Activated CD4-positive, alpha-beta T cell treated with anti-CD3 and anti-CD28 coated beads, Interleukin-2, amount 50 U/mL, for 1 hour (primary cell): ENCODE measurements at places on chromosomes 2 and 18.

DNA sequence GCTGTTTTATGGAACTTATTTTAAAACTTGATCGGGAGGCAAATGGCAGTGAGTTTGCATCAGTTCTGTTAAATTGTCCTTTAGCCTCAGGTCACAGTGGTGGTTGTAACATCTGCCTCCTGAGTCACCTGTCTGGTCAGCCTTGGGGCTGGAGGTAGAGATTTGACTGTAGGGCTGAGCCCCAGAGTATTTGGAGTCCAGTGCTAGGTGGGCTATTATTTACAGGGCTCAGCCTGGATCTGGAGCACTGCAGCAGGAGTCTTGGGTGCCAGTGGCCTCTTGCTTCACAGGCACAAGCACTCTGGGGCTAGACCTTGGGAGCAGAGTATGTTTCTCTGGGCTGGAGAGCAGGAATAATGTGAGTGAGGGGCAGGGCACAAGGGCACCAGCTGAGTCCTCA is 32.8 kb downstream of the TCF7L1 start:
- DNase-seq = no peak

GRCh38 chr2:69985688-69986087 is 24.3 kb upstream of the ASPRV1 start:
- no peak for DNase-seq

DNA sequence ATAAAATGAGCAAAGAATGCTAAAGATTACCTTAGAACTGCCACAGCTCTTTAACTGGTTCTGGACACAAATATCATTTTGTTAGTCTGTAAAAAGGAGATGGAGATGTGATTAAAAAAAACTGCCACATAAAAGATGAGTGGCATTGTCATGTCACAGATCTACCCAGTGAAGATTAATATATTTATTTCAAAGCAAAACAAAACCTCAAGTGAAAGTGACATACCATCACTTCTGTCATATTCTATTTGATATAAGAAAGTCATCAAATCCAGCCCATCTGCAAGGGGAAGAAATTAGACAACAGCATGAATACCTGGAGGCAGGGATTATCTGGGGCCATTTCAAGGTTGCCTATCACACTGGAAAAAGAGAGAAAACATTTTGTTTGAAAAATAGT is 417.6 kb upstream of the LRRTM4 start:
- DNase-seq = no peak

GRCh38 chr2:227821043-227821942 is 7.7 kb downstream of the CCL20 start:
- DNase-seq = no peak

DNA sequence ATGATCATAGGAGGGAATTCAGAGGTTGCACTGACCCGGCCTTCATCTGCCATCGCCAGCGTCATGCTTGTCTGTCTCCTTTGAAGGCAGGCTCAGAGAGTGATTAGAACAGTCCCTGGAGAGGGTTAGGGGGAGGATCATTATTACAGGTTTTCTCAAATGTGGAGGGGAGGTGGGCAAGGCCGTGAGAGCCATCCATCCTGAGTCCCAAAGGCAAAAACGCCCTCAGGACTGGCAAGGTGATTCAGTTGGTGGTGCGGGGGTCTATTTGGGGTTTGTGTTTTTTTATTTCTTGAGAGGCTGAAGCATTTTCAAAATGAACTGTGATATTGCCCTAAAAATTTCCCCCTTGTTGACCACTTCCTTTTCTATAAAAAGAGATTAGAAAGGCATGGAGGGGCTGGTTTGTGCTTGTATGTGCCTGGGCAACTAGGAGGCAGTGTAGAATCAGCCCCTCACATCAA is 39.3 kb upstream of the GYPC start:
- DNase-seq = no peak

- no peak for DNase-seq
Measured at GRCh38 chr18:59690186-59690982, 6.8 kb downstream of the CCBE1 start.

DNA sequence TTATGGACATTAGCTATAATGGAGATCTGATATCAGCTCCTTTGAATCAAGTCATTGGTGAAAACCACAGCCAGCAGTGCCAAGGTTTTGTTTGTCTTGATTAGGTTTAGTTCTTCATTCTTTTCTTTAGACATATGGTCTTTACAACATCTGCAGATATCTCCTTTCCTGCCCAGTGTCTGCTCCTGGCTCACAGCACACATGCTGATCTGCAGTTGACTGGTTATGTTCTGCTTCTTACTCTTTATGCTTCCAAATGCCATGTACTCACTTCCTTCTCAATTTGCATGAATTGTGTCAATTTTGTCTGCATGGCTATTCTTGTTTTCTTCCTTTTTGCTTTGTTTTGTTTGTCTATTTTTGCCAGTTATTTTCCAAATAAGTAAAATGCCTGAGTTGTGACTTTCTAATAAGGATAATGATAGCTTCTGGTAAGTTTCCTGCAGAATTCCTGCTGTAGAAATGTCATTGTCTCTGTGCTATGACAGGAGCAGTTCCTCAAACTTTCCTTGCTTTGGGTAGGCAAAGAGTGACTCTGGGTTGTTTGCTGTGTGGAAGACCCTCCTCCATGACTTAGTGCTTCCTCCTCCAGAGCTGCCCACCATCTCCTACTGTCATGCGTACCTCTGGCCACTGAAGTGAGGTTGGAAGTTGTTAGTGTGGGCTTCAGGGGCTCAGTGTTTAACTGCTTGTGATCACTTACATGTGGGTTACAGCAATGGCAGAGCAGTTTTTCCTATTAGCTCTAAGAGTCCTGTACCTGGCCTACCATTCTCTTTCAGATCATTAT is 8.2 kb downstream of the ARHGAP25 start:
- DNase-seq = no peak

- DNase-seq = no peak
Measured at GRCh38 chr2:63189026-63189425, 138.4 kb downstream of the OTX1 start.

DNA sequence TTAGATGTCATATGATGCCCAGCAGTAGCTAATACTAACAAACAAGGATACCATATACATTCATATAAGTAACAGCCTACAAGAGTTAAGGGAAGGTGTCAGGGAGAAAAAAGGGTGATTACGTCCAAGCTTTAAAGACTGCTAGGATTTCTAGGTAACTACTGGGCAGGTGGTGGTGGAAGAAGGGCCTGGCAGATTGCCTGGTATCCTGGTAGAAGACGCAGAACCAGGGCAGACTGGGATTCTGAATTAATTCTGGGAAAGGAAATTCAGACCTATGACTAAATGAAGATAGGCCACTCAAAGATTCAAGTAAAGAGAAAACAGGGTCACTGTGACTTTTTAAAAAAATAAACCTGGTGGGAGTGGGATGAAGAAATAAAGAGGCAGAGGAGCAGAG is 31.9 kb downstream of the NDUFA10 start:
- DNase-seq = no peak

DNA sequence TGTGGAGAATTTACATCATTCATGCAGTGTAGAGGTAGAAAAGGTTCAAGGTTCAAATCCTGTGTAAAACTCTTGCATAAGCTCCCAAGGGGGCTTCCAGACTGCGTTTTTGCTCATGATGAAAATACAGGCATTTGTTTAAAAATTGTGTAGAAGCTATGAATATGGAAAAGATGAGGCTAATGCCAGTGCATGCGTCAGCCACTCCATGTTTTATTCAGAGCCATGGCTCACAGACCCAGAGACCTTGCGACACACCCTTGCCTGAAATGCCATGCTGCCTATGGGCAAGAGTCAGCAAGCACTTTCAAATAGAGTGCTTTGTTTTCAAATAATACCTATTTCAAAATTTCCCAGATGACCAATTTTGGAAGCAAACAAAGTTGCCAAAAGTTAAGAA is 262.3 kb downstream of the TRIB2 start:
- no peak for DNase-seq

DNA sequence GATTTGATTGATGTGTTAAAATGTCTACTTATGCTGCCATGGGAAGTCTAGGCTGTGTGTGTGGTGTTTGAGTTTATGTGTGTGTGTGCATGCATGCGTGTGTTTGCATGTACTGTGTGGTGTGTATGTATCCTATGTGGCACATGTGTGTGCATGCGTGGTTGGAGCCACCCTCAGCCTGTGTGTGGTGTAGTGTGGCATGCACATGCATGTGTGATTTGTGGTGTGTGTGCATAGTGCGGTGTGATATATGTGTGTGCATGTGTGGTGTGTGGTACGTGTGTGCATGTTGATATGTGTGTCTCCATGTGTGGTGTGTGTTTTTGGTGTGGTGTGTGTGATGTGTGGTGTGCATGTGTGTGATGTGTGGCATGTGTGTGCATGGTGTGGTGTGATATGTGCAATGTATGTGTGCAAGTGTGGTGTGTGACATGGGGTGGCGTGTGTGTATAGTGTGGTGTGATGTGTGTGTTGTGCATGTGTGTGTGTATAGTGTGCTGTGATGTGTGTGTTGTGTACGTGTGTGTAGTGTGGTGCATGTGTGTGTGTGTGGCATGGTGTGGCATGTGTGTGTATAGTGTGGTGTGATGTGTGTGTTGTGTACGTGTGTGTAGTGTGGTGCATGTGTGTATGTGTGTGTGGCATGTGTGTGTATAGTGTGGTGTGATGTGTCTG is 66.6 kb upstream of the HDAC4 start:
- DNase-seq = no peak

GRCh38 chr2:45067859-45068570 is 58.8 kb upstream of the SIX2 start:
- DNase-seq = no peak

DNA sequence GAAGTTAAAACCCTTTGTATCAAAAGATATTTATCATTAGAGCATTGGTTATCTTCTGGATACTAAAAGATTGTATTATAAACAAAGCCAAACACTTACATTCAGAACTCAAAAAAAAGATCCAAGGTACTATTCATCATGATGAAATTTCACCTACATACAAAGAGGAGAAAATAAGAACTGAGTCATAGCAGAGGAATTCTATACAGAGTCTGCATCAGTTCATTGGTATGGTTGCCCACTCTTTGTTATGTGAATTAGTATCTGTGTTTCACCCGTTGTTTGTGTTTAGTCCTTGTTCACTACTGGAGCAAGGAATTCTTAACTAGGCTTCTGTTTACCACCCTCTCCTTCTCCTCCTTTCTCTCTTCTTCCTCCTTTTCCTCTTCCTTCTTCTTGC is 157.9 kb downstream of the LNPK start:
- DNase-seq = no peak

GRCh38 chr18:50093366-50094064 is 101.4 kb downstream of the MYO5B start:
- DNase-seq = no peak

- DNase-seq = no peak
Measured at GRCh38 chr2:128797937-128798336, 479.3 kb upstream of the HS6ST1 start.

GRCh38 chr2:216031960-216032689 is 18.8 kb upstream of the MREG start:
- no peak for DNase-seq

- DNase-seq = no peak
Measured at GRCh38 chr2:117500721-117501120, 313.8 kb upstream of the DDX18 start.

DNA sequence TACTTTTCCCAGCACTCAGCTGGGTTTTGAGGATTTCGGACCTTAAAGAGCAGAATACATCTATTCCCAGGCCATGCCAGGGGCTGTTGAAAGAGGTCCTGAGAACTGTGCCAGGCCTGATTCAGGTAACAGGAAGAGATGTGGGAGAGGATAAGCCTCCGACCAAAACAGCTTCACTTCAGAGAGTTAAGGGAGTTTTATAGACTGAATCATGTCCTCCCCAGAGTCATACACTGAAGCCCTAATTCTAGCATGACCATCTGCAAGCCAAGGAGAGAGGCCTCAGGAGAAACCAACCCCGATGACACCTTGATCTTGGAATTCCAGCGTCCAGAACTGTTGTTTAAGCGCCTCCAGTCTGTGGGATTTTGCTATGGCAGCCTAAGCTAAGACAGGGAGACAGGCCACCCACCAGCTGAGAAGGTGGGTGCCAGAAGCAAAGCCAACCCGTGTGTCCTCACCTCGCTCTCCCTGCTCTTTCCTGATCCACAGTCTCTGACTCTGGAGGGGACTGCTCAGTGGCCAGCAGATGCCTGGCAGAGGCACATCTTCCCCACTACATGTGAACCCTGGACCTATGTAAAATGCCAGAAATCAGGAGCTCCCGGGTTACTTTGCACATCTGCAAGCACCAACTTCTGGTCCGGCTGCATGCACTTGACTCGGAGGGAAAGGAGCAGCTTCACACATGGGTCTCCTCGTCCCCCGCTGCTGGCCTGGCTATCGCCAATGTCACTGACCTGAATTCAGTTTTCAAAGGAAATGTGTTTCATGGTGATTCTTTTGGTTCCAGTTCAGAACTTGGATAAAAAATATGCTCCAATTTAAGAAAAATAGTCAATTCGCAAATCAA is 116.8 kb upstream of the EPC2 start:
- no peak for DNase-seq

DNA sequence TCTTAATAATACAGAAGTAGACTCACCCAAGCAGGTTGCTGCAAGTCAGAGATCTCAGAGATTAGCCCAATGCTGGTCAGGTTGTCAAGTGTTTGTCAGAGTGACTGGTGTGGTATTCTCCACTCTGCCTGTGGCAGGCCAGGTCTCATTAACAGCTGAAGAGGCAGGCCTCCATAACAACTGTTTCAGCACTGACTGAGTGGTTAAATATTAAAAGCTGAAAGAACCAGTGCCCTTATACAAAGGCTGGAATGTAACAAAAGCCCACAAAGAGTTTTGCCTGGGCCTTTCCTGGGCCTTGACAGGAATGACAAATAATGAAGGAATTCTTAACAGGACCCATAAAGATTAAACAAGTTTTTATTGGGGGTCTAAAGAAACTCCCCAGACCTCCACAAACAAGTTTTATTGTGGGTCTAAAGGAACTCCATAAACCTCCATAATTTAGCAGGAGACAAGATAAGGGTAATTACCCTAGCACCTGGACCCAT is 26.8 kb downstream of the SULT1C2 start:
- DNase-seq = no peak

- no peak for DNase-seq
Measured at GRCh38 chr18:47248115-47248603, 3.3 kb downstream of the SKOR2 start.

- no peak for DNase-seq
Measured at GRCh38 chr2:58641001-58641400, 399.9 kb upstream of the FANCL start.

DNA sequence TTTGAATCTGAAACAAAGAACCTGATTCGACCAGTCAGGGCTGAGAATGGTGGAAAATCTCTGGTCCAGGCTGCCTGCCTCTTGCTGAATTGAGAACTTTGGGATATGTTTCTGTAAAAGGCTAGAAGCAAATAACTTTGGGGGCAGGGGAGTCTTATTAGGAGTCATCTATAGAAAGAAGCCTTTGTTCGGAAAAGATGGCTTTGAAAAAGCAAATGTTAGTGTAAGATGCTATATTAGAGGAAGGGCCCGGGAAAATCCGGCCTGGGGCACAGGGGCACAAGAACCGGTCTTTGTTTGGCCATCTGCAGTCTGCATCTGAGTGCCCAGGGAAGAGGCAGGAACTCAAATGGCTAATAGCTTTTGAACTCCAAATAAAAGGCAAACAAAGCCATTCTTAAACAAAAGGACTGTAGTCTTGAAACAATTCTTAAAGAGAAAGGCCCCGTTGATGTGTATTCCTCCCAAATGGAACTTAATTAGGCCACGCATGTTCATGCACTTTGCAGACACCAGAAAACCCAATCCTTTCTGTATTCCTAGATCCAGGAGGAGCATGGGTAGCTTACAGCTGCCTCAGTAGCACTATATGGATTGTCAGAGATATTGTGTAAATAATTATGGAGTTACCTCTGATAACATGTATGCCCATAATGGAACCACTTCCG is 180.0 kb upstream of the ARL4C start:
- DNase-seq = no peak
